DMS 273 treated with DMSO at 0.1 percent for 48 hours (cell line): ENCODE measurements at places on chromosomes 6 and 20.
A peak's percentile ranks its signal among the peaks of the same experiment; 100 is the strongest.

DNA sequence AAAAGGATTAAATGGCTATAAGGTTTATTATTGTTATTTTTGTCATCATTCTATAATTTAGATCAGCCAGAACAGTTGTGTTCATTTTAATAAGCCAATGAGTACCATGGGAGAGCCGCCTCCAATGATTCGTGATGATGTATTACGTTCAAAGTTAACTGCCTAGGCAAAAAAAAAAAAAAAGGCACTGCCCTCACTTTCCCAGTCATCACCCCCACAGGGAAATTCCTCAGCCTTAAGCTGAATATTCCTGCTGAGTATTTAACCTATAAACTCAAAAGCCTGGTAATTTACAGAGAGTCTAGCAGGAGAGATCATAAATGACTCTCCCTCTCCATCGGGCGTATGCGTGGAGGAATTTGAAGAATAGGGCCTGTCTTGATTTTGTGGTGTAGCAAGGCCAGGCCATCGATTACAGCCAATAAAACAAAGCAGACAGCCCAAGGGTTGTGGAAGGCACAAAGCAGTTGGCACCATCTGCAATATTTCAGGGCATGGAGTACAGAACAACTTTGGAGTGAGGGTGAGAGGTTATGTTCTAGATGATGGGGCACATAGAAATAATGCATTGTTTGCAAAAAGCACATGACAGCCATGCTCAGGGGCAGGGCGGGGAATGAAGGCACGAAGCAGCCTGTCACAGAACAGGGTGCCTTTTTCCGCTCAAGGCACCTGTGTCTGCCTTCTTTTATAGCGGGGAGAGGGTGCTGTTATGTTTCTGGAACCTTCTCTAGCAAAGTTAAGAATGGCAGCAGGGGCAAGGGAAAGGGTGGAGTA lies 138.2 kb upstream of the DTNBP1 start:
- DNase-seq, result no peak

DNA sequence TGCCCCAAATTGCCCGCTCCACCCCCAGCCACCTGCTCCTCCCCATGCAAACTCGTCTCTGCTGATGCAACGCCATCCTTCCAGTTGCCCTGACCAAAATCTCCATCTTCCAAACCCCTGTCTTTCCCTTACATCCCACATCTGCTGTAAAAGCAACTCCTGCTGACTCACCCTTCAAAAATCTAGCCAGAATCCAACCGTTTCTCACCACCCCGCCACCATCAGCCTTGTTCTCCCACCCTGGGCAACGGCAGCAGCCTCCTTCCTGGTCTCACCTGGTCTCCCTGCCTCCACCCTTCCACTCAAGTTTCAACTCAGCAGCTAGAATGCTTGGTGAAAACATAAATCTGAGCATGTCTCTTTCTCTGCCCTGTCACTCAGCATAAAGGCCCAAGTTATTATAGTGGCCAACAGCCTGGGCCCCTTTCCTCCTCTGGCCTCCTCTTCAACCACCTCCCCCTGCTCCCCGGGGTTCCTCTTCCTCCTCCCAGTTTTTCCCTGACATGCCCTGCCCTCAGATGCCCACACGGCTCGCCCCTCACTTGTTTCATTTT lies 7.2 kb upstream of the SYNJ2 start:
- no peak for DNase-seq

- DNase-seq, result no peak
Measured at GRCh38 chr6:115643762-115644161, 416.9 kb downstream of the FRK start.

DNA sequence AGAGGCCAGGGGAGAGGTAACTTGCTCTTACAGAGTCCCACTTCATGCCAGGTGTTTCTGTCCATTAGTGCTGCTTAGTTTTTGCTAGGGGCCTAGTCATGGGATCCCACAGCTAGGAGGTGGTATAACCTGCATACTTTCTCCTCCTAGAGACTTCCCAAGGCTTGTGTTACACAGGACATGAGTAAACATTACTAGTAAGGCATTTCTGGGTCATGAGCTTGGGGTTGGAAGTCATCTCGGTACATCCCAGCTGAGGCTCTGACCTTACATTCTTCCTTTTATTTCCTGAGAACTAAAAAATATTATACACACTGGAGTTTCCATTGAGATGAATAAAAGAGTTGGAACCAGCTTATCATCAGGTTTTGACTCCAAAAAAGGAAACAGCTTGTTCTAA lies 20.9 kb upstream of the PNPLA1 start:
- DNase-seq, result no peak

- no peak for DNase-seq
Measured at GRCh38 chr6:14121936-14122344, 4.4 kb downstream of the CD83 start.

- DNase-seq, result no peak
Measured at GRCh38 chr6:132969196-132969595, 154.8 kb downstream of the RPS12 start.

GRCh38 chr6:169977434-169978265 lies 226.2 kb downstream of the ERMARD start:
- DNase-seq, result no peak

GRCh38 chr6:121485359-121485811 lies 49.9 kb downstream of the GJA1 start:
- no peak for DNase-seq

DNA sequence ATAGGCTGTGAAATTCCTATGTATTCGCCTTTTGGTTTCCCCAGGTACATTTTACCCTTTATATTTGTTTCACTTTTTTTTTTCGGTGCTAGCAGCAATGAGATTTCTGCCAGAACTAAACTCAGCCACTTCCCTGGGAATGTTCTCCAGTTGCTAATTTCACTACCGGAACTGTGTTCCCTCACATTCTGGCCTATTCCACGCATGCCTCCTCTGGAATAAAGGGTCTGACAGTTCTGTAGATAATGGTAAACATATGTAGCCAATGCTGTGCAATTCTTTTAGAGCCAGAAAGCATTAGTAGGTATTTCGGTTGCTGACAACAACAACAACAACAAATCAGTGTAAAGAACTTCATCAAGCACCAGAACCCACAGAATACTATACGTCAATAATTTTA lies 96.1 kb upstream of the TBX18 start:
- no peak for DNase-seq

GRCh38 chr6:104943781-104944180 lies 13.1 kb upstream of the LIN28B start:
- no peak for DNase-seq

- DNase-seq, result no peak
Measured at GRCh38 chr20:10110151-10110550, 75.4 kb downstream of the ANKEF1 start.

DNA sequence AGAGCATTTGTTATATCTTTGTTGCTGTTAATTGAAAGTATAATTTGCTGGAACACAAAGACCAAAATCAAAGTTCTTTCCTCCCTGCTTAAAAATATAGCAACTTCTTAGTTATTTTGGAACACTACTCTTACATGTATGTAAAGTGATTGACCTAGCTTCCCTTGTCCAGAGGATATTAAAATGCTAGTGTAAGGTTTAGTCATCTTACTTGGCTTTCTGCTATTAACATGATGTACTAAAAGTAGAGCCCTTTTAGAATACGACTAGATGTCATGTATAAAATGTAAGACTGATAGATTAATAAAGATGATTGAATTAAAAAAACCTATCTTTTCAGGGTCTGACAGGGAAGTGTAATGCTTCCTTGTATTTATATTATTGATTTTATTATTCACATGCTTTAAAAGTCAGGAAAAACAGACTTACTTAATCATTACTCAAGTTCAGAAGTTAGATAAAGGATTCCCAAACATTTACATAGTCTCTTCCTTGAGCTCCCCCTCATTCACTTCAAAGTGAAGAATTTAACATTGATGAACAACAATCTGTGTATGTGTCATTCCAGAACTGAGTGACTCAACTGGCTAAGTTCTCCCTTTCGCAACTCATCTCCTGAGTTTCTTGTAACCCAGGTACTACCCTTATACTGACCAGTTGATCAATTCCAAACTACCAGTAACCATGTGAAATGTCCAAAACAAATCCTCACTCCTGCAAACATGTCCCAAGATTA lies 50.9 kb downstream of the BTBD9 start:
- no peak for DNase-seq

DNA sequence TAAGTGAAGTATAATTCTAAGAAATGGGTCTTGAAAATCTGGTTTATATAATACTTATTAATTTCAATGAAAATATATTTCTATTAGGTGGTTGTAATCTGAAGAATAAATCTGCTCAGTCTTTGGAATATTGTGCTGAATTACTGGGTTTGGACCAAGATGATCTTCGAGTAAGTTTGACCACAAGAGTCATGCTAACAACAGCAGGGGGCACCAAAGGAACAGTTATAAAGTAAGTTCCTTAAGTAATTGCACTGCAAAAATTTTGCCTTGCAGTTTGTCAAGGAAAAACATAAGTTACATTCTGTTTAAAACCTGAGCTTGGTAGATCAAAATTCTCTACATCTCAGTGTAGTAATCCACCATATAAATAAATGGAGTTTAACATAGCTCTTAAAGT lies 106.0 kb downstream of the MYO6 start:
- peak; percentile 8 for DNase-seq

DNA sequence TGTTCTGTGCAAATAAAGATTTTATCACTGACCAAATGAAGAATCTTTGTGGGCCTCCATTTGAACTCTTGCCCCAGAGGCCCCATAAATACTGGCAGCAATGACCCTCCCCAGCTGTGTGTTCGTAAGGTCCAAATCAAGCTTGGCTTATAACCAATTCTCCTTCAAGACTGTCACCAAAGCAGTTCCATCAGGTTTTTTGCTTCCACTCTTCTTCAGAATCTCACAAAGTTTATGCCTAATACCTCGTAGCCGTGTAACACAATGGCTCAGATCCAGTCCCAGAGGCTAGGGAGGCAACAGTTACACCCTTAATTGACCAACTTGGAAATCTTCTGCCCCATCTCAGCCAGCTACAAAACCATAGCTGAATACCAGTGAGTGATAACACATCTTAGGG lies 120.5 kb downstream of the HIVEP2 start:
- no peak for DNase-seq

- no peak for DNase-seq
Measured at GRCh38 chr6:139657119-139657518, 282.7 kb upstream of the CITED2 start.

DNA sequence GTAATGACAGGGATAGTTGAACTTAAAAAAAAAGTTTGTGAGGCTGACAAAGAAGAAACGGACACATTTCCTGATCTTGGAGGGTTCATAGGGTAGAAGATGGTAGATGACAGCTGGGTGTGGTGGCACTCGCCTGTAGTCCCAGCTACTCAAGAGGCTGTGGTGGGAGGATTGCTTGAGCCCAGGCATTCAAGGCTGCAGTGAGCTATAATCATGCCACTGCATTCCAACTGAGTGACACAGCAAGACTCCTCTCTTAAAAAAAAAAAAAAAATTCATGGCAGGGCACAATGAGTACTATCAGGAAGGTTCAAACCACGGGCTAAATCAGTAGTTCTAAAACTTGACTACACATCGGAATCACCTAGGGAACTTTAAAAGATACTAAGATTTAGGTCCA lies 2.0 kb upstream of the MICA start:
- DNase-seq, result no peak

DNA sequence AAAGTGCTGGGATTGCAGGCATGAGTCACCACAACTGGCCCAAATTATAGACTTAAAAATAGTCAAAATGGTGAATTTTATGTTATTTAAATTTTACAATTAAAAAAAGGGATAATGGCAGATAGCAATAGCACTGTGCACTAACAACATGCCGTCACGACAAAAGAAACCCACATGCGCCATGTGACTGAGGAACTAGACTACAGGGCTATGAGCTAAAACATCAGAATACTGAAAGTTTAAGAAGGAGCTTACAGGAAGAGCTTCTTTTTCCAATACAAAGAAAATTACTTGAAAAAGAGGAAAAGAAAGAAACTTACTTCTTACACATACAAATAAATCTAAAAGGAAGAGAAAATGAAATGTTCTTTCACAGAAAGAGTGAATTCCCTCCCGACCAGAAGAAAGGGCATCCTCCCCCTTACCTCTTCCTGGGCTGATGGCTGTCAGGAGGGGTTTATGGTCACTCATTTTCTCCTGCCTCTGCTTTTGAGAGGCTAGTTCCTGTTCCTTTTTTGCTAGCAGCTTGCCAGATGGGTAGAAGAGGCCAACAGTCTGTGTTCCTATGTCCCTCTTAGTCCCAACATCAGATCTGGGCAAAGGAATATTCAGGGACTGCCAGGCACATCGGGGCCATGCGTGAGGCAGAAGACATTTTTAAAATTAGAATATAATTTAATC lies 54.5 kb downstream of the DZANK1 start:
- DNase-seq, result no peak

DNA sequence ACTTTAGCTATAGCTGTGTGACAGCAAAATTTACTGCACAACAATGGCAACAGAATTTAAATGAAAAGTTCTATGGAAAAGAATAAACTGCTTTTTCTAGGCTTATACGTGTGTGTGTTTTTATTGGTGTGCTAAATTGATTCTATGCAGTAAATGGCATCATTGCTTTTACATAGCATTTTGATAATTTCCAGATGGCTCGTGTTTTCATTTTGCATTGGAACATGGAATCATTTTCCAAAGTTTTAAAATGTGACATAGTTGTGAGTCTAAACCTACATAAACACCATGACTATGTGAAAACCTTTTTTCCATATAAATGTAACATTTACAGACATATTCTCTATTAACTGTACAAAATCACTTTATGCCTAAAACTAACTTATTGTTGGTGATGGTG lies 127.8 kb downstream of the SIM1 start:
- no peak for DNase-seq
